ENCODE measurements at places on chromosomes 16 and 17.

DNA sequence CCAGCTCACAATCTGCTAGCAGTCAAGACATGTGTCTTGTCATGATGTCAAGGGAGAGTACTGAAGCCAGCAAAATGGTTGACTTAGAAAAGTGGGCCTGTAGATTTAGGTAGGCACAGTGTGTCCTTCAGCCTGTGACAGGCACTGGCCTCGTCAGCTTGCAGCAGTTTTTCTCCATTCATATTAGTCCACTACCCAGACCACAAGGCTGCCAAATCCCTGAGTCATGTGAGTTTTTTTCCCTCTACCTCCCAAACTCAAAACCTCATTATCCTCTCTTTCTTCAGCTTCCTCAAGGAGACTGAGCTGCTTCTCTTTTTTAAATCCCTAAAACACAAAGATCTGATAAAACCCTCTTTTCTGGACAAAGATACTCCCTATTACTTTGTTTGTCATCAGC, 102.6 kb upstream of the HS3ST3A1 start:
- no peak for DNase-seq

DNA sequence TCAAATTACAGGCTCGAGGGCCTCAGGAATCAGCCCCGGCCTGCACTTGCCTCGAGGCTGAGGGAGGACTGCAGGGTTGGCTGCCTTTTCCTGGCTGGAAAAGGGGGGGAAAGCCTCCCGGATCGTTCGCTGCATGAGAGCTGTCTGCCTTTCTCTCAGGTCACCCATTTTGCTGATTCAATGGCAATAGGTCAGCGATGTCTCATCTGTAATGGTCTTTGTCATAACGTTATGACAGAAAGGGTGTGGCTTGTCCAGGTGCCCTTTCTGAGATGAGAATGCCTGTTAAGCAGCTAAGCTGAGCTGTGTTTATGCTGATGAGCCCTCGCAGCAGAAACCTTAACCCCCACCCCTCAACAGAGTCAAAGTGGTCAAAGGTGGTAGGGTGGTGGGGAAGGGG, 81.8 kb downstream of the AKAP1 start:
- DNase-seq: no peak

DNA sequence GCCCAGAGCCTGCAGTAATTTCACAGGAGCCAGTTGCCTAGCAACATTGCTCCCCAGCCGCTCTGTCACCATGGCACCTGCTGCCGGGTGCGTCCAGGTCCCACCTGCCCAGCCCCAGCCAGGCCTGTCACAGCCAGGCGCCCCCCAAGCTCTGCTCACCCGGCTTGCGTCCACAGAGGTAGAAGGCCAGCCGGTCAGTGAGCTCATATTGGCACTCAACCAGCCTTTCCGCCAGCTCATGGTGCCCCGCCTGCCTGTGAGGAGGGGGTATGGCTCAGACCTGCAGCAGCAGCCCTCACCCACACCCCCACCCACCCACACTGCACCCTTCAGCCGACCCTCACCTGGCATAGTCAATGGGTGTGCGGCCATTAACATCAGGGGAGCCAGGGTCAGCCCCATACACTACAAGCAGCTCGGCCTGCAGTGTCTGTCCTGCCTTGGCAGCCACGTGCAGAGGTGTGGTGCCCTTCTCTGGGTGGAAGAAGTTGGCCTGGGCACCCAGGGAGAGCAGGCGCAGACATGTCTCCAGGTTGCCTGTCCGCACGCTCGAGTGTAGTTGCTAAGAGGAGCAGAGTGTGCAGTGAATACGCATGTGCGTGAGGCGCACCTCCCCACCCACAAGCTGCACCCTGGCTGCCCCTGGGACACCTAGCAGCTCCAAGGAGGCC, 7.7 kb downstream of the GIT1 start:
- no peak for DNase-seq

GRCh38 chr17:58577696-58578095, 63.3 kb upstream of the MTMR4 start:
- peak; percentile 15 for DNase-seq

DNA sequence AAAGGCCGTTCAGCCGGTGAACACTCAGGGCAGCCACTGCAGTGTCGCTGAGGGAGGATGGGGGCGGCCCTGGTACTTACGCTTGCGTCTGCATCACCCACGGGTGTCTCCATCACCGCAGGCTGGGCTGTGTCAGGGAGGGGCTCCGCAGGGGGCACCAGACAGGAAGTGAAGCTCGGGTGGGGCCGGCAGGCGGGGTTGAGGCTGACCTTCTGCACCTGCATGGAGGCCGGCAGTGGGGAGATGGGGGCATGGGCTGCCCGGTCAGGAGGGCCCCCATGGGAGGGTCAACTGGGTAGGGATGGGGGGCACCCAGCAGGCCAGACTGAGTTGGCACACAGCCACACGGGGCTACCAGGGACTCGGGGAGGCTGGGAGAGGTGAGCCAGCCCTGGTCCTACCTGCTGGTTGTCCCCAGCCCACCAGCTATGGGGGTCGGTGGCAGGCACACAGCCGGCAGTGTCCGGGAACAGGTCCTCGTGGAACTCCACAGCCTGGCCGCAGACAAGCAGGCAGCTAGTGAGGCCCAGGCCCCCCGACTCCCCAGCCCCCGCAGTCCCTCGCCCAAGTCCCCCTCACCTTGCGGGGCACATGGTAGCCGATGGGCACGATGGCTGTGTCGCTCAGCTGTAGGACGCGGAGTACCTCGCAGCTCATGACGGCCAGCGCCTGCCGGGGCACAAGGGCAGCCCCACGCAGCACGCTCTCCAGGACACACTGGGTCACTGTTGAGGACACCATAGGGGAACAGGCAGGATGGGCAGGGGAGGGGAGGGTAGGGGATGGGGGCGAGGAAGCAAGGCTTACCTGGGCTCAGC, 7.2 kb upstream of the VASN start:
- DNase-seq: no peak

DNA sequence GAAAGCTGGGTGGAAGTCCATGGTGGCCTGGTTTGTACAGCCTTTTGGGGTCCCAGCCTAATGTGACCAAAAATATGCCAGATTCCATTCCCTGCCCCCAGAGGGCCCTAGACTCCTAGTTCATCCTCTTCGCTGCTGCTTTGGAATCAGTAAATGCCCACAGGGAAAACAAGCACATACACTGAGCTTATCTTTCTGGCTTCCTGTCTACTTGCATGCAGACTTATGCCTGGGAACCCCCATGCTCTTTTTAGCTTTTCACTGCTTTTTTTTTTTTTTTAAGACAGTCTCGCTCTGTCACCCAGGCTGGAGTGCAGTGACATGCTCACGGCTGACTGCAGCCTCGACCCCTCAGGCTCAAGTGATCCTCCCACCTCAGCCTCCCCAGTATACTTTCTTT, 6.2 kb upstream of the CD300LG start:
- DNase-seq: peak; percentile 40

DNA sequence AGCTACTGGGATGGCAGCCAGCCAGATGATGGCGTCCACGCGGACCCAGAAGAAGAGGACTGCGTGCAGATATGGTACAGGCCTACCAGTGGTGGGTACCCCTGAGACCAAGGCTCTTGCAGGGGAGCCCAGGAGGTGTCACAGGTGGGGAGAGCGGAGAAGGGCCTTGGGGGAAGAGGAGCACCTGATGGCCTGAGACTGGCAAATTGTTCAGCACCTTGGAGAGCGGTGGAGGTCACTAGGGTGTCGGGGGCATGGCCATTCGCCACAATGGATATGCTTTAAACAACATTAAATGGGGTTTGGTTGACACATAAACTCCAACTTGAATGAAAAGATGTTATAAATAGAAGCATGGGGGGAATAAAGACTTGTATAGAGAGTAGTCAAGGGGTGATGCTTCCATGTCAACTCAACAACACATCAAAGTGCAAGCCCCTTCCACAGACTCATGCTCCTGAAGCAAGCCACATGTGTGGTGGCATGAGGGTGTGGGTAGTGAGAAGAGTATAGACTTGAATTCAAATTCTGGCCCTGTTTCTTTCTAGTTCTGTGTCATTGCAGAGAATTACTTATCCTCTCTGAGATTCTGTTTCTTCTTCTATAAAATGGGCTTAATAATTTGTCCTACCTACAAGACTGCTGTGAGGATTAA, 22.2 kb downstream of the CLEC19A start:
- DNase-seq: no peak

DNA sequence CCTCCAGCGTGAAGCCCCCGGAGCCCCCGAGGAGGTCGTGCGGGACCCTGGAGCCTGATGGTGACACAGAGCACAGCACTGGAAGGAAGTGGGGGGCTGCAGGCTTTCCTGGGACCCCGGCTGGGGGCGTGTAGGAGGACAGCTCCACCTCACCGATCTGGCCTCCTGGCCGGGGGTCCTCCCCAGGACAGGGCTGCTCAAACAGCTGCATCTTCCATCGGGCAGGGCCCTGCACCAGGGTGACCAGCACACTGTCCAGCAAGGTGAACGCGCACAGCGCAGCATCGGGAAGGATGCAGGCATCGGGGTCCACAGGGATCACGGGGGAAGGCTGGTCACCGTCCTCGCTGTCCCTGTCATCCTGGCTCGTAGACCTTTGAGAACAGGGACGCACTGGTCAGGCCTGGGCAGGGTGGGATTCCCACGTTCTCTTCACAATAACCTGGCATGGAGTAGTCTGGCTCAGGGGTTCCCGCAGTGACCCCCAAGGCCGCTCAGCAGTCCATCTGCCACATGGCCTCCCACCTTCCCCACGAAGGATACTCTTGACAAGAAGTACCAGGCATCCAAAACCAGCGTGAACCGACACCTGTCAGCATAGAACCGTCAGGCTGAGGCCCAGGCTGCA, 1.2 kb downstream of the FAAP100 start:
- no peak for DNase-seq

DNA sequence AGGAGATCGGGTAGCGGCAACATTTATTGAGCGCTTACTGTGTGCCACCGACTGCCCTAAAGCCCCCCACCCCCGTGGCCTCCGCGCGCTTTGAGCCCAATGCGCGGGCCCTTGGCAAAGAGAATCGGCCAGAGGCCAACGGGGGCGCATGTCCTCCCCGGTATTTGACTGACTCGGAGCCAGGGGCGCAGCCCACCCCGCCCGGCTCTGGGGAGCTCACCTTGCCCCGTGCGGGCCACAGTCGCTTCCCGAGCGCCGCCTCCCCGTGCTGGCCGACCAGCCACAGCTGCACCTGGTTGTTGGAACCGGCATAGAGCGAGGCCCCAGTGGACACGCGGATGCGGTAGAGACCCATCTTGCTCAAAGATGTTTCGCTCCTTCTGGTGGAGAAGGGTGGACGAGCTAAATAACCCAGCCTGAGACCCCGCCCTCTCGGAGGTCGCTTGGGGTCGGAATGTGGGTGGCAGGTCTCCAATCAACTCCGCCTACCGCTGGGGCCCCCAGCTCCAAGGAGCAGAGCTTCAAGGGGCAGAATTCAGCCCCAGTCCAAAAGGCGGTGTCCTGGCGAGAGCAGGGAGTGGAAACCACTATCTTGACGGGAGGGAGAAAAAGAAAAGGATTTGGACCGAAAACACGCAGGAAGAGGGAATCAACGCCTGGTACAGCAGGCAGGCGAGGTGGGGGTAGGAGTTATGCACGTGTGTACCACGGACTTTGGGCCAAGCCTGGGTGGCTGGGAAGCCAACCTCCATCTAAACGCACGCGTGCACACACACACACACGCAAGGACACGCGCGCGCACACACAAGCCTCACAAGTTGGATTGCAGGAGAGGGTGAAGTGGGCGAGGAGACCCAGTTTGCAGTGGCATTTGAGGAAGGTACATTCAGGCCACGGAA, at the start of gene ALOX15:
Gene ALOX15 (minus strand): TSS at position 382 of the 899 bp plus-strand sequence. CDS start 27 bp downstream, at position 355.
- no peak for DNase-seq

DNA sequence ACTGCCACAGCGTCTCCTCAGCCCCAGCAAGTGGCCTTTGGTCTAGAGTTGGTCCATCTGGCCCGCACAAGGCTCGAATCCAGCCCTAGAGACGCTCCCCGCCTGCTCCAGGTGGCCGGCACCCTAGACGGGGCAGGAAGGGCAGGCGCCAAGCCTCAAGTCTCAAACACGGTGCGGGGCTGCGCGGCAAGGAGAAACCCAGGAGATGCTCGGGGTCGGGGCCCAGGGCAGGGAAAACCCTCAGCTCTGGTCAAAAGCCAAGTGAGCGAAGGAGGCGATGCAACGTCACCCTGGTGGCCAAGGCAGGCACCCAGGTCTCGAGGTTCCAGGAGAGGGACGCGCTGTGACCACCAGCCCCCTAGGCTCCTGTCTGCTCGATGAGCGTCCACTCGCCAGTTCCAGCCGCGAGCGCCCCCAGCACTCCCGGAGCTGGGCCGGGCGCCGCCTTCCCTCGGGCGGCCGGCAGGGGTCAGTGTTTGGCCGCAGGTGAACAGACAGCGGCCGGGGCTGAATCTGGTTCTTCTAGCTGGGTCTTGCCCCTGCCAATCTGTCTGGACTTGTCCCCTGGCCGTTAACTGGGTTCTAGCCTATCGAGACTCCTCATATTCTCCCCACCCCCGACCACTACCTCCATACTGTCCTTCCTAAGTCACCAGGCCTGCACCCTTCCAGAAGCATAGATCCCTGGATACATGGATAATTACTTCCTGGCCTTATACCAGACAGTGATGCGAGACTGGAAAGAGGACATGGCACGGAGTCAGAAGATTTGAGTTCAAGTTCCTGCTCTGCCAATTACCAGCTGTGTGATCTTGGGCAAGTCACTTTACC, 44.0 kb downstream of the PRAC1 start:
- peak; percentile 67 for DNase-seq

DNA sequence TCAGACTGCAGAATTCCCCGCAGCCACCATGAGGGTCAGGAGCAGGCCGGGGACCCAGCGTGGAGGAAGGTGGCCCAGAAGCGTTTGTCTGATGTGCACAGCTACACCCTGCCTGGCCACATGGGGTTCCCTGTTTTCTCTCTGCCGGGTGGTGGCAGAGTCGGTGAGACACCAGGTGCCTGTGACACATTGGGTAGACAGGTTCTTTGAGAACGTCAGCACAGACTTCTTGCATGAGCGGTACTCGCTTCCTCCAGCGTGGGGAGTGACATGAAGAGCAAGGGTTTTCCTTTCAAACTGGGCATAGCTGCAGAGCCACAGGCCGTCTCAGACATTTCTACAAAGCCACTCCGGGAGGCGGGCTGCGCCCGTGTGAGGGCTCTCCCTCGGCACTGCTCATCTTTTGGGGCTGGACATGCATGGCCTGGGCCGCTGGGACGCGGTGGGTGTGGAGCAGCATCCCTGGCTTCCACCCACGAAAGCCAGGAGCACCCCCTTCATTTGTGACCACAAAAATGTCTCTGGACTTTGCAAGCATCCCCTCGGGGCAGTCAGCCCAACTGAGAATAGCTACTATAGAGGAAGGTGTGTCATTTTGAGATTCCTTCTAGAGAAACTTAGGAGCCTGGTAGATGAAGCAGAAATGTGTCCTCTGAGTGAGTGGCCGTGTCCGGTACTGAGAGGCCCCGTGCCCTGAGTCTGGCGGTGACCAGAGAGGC, 26.0 kb downstream of the NME3 start:
- DNase-seq: no peak

DNA sequence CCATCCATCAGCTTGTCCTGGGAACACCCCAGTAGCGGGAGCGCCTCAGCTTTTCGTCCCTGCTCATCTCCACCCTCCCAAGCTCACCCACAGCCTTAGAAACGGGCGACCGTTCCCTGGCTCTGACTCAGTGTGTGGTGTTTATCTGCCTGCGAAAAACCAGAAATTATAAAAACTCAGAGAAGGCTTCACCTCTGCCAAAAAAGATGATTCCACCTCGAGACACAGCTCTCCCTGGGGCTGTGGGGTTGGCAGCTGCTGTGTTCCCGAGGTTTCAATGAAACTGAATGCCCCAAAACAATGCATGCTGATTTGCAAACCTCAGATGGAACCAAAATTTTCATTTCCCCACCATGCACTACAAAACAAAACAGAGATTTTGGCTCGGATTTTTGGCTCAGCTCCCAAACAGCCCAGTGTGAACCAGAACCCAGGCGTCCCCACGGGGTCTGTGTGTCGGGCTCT, 62.4 kb upstream of the MED9 start:
- DNase-seq: no peak

- no peak for DNase-seq
These were observed 8.3 kb downstream of the OTOP3 start for GRCh38 chr17:74943808-74944522.

- no peak for DNase-seq
These were observed 7.8 kb downstream of the KRT28 start for GRCh38 chr17:40791787-40792436.

Measured in SHP77 (cell line).